ENCODE measurements at places on chromosomes 2 and 18. TPM values are rescaled to one million over a fixed set of nuclear protein-coding genes. Genes with fewer than 3 reads are reported as not detected.

Gene LYPD6
- 0.41 TPM for polyA plus RNA-seq

Gene GGCX
- polyA plus RNA-seq, result 18.1 TPM

Gene DNAJC5G
- 0.14 TPM for polyA plus RNA-seq

Gene CXCR4
- 5.1 TPM for polyA plus RNA-seq
